IMR-90 (cell line): ENCODE measurements at places on chromosomes 1 and 21. TPM values are rescaled to one million over a fixed set of nuclear protein-coding genes. Genes with fewer than 3 reads are reported as not detected.

PDZK1IP1 gene
- not detected in 2 replicates for total RNA-seq

CD5L gene
- total RNA-seq = not detected in 2 replicates

GRCh38 chr1:180186831-180187230, 32.2 kb downstream of the QSOX1 start:
- DNase-seq = no peak

- DNase-seq = no peak
Measured at GRCh38 chr1:28156821-28157220, 19.7 kb downstream of the PTAFR start.

DNA sequence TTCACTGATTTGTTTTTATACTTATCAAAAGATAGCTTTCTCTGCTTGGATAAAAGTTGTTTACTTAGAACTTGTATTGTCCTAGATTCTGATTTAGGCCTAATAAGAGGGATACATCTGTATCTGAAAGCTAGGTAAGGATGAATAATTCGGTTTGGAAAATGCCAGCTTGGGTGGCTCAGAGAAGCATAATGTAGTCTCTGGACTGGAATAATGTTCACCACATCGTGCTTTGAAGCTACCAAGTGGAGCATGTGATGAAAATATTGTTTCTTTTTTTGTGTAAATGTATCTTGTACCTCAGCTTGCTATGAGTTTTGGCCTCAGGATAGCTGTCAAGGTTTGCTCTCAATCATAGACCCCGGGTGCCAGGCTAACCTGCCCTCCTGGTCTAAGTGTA, 49.2 kb downstream of the VPS13D start:
- DNase-seq = no peak

GPR37L1 gene
- not detected in 2 replicates for total RNA-seq

ECM1 gene
- total RNA-seq = 17.2 and 20.1 TPM in 2 replicates

GRCh38 chr21:33197496-33197895, 32.2 kb upstream of the IFNAR2 start:
- no peak for DNase-seq

GRCh38 chr1:91711504-91712247, 174.3 kb downstream of the TGFBR3 start:
- no peak for DNase-seq

DNA sequence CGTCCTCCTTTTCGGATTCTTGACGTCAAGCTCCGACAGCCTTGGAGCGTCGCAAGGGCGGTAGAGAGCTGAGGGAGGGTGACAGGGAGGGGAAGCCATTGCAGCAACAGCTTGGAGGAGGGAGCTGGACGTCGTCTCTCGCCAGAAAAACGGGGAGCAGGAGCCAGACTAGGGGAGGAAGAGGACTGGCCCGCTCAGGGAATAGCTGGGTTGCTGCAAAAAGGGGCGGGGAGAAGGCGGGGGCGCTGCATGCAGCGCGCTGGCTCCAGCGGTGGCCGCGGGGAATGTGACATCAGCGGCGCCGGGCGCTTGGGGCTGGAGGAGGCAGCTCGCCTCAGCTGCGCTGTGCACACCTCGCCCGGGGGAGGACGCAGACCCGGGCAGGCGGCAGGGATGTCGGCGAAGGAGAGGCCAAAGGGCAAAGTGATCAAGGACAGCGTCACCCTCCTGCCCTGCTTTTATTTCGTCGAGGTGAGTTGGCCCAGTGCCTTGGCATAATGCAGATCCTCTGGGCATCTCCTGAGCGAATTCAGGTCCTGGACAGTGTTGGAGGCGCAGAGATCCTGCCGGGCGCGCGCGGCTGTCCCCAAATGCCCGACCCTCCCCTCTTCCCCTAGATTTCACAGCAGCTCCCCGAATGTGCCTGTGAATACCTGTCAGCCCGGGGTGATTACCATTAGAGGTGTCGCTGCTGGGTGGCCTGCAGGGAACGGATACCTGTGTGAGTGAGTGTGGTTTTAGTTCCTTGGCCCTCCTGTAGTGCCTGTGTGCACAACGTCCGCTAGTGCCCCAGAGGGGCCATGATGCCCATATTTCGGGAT, at the start of gene PLPPR4:
PLPPR4 (plus strand) TSS at position 292 of the 821 bp plus-strand sequence; CDS start at position 394, 102 bp downstream.
- DNase-seq = peak; percentile 43
